ENCODE measurements at places on chromosomes 6 and 20.

GRCh38 chr6:138671351-138671750, 102.2 kb upstream of the CCDC28A start:
- no peaks in the 10 kb centered on the region for H3K4me1 ChIP-seq
- H3K36me3 ChIP-seq, result no peaks in the 10 kb centered on the region
- H3K27me3 ChIP-seq, result peaks cover 3% of the 10 kb centered on the region
- no peak for DNase-seq
- no peak overlapping the region for H3K27ac ChIP-seq
- H3K4me3 ChIP-seq, result no peak overlapping the region

DNA sequence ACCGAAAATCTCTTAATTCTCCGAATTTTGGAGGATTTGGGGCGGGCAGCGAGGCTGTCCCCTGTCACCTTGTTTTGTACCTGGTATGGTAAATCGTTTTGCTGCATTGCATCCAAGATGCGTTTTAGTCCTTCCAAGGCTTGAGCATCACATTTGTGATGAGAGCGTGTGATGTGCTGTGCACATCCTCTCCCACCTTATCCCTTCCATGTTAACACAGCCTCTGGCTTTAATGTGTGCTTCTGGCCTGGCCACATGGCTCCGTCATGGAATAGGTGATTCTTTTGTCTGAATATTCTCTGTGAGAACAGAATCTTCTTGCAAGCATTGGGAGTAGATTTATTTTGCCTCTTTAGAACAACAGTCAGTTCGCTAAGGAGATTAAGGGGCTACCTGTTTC, 763 bp downstream of the TMEM14A start:
- H3K36me3 ChIP-seq, result peaks cover 14% of the 10 kb centered on the region
- H3K4me1 ChIP-seq, result peaks cover 40% of the 10 kb centered on the region
- no peaks in the 10 kb centered on the region for H3K27me3 ChIP-seq
- peak overlapping the region; percentile 89 for H3K4me3 ChIP-seq
- no peak overlapping the region for H3K27ac ChIP-seq

DNA sequence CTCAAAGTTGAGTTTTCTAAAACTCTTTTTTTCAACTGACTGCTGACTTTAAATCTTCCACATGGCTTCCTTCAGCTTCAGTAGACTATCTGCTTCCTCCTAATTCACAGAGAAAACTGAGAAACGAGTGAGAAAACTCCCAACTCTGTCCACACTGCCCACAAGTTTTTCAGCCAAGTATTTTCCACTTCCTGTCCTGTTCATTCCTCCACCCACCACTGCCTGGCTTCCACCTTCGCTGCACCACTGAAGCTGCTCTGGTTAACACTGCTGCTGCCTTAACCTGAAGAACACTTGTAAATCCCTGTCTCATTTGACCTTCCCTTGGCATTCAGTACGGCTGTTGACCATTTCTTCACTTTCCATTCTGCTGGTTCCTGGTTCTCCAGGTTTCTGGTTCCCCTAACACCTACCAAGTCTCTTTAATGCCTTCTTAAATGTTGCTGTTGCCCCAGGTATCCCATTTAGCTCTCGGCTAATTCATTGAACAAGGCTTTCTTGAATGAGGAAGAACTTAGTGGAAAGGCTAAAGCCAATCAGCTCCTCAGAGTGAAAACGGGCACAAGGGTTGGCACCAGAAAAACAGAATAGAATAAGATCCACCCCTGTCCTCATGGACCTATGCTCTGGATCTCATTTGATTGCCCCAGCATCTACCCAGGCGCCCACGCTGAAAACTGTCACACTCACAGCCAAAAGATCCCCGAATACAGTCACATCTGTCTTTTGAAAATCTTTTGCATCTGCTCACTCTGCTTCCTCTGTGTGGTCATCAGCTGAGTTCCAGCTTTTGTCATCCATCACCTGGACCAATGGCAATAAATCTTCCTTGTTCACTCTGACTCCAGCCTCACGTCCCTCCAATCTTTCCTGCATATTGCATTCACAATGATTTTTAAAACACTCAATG, 104.4 kb upstream of the TAB2 start:
- H3K4me3 ChIP-seq, result no peak overlapping the region
- DNase-seq, result peak; percentile 39
- no peak overlapping the region for H3K27ac ChIP-seq
- H3K27me3 ChIP-seq, result no peaks in the 10 kb centered on the region
- peaks cover 21% of the 10 kb centered on the region for H3K36me3 ChIP-seq
- peaks cover 23% of the 10 kb centered on the region for H3K4me1 ChIP-seq

DNA sequence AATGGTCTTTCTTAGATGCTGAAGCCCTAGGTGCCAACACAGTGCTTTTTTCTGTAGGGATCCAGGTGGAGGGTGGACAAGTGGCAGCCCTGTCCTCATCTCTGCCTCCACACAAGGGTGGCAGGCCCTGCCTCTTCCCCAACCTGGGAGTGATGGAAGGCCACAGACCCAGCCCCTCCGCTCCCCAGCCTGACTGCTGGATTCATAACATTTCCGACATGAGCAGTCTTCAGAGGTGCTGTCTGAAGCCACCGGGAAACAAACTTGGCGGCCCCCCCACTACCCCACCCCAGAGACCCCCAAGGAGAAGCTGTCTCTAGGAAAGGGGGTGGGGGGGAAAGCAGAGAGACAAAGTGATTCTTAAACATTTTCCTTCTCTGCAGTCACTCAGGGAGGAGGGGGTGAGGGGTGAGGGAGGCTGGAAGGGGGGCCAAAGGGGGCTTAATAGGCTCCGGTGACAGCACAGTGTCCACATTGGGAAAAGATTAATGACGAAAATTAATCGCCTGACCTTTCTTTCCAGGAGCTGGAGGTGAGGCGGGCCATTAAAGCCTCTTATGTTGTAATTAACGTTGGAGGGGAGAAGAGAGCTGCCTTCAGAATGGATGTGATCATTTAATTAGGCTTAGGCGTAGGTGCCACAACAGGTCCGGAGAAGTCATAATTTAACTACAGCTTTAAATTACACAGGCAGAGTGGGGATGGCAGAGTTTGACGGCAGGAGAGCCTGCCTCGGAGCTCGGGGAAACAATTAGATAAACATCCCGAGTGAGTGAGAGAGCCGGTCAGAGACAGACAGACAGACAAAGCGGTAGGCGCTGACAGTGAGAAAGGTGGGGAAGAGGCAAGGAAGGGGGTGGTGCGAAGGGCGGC, 76.8 kb upstream of the FOXP4 start:
- H3K36me3 ChIP-seq, result no peaks in the 10 kb centered on the region
- DNase-seq, result no peak
- H3K4me3 ChIP-seq, result peak overlapping the region; percentile 11

DNA sequence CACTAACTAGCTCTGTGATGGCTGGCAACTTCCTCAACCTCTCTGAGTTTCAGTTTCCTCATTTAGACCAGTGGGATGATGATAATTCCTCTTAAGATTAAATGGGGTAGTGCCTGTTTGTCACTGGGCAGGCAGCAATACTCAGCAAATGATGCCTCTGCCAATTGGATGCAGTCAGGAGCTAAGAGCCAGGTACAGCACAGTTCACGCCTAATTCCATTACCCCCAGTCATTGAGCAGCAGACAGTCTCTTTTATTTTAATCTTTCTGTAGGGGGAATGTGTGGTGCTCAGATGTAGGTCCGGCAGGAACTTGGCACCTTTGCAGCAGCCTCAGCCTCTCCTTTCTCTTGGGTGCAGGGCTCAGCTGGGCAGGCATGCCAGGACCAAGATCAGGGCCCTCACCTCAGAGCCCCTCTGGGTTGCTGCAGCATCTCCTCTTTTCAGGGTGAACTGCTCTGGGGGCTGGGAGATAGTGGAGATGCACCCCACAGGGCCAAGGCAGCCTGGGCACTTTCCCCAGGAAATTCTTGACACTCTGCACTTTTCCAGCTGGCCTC, 243.8 kb downstream of the LRFN2 start:
- no peak overlapping the region for H3K4me3 ChIP-seq
- H3K27ac ChIP-seq, result no peak overlapping the region
- peaks cover 3% of the 10 kb centered on the region for H3K4me1 ChIP-seq
- no peak for DNase-seq
- no peaks in the 10 kb centered on the region for H3K27me3 ChIP-seq

GRCh38 chr20:35821807-35822242, 50.0 kb downstream of the PHF20 start:
- no peak for DNase-seq
- H3K36me3 ChIP-seq, result peaks cover 22% of the 10 kb centered on the region
- H3K4me3 ChIP-seq, result no peak overlapping the region
- H3K27me3 ChIP-seq, result no peaks in the 10 kb centered on the region

DNA sequence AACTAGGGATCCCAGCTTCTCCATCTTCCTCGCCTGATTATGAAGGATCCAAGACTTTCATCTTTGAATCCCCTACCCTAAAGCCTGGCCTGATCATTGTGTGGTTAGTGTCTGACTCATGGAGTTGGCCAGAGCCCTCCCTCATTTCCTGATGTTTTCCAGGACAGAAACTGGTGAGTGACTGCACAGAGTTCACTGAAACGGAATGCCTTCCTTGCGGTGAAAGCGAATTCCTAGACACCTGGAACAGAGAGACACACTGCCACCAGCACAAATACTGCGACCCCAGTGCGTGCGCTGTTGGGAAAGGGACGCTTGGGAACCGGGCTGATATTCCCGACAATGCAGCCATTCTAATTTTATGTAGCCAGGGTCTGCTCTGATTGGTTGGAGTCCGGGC, 4.0 kb downstream of the CD40 start:
- no peak for DNase-seq
- H3K27ac ChIP-seq, result no peak overlapping the region
- H3K27me3 ChIP-seq, result peaks cover 8% of the 10 kb centered on the region
- no peak overlapping the region for H3K4me3 ChIP-seq
- peaks cover 17% of the 10 kb centered on the region for H3K4me1 ChIP-seq

GRCh38 chr20:9919271-9920014, 80.6 kb upstream of the PAK5 start:
- no peaks in the 10 kb centered on the region for H3K4me1 ChIP-seq
- no peak overlapping the region for H3K4me3 ChIP-seq
- no peak overlapping the region for H3K27ac ChIP-seq

DNA sequence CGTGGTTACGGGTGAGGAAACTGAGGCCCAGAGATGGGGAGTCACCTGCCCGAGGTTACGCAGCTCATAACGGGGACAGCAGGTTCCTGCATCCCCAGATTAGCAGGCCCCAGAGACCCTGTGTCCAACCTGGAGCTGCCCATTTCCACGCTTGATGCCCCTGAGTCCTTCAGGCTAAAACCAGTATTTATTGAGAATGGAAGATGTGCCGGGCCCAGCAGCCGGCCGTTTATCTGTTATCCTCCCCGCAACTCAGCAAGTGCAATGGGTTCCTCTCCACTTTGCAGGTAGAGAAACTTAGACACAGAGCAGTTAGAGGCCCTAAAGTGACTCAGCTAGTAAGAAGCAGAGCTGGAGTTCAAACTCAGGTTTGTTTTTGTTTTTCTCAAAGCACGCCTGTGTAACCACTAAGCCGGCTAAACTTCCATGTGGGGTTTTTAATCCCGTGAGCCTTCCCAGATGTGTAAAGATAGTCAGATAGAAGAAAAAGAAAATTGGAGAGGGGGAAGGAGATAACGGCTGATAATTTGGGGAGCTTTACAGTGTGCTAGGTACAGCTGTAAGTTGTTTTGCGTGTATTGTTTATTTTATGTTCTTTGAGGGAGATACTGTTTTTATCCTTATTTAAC, 775 bp downstream of the PFDN4 start:
- H3K36me3 ChIP-seq, result peaks cover 8% of the 10 kb centered on the region
- peak; percentile 28 for DNase-seq
- peak overlapping the region; percentile 79 for H3K27ac ChIP-seq

- H3K27me3 ChIP-seq, result no peaks in the 10 kb centered on the region
- peaks cover 52% of the 10 kb centered on the region for H3K36me3 ChIP-seq
- H3K4me3 ChIP-seq, result peak overlapping the region; percentile 93
These were observed 715 bp downstream of the PSMF1 start for GRCh38 chr20:1119128-1119505.

GRCh38 chr6:105626295-105627158, 223.6 kb upstream of the PREP start:
- DNase-seq, result no peak
- H3K27ac ChIP-seq, result peak overlapping the region; percentile 6
- peaks cover 5% of the 10 kb centered on the region for H3K36me3 ChIP-seq

DNA sequence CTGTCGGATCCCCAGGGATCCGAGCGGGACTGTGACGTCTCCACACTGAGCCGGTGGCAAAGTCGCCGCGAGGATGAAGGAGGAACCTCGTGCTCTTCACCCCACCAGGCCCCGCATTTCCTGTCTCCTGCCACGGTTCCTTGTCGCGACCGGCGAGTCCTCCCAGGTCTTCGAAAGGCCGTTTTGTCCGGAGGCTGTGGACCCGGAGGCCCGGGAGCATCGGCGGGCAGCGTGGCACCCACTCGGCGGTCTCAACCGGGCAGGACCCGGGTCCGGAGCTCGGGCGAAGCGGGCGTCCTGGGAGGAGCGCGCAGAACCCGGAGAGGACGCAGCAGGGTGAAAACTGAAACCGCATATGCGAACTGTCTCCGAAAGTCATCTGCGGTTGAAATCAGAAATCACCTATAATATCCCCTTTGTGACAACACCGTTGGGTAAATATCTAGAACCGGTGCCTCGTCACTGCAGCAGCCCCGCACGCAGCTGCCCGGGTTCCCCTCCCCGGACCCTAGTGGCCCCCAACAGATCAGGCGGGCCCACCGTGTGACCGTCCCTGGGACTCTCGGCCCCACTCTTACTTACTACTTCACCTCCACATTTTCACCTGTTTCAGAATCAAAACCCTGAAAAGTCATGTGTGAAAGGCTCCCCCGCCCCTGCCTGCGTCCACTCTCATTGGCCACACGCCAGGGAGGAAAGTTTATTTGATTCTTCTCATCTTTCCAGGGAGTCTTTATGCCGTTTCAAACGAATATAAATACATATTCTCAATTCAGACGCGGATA, 3.1 kb upstream of the ULBP2 start:
- peak; percentile 55 for DNase-seq
- H3K27ac ChIP-seq, result peak overlapping the region; percentile 32
- H3K4me3 ChIP-seq, result peak overlapping the region; percentile 59
- peaks cover 50% of the 10 kb centered on the region for H3K4me1 ChIP-seq

GRCh38 chr6:23522792-23523547, 603.0 kb upstream of the NRSN1 start:
- no peaks in the 10 kb centered on the region for H3K36me3 ChIP-seq
- no peak overlapping the region for H3K4me3 ChIP-seq
- H3K4me1 ChIP-seq, result no peaks in the 10 kb centered on the region

Measured in activated CD8-positive, alpha-beta T cell treated with anti-CD3 and anti-CD28 coated beads, Interleukin-2, amount 10 ng/mL, durations not matched to agents 7 days and 5 days (primary cell).